ENCODE measurements at places on chromosomes 2 and 18.

DNA sequence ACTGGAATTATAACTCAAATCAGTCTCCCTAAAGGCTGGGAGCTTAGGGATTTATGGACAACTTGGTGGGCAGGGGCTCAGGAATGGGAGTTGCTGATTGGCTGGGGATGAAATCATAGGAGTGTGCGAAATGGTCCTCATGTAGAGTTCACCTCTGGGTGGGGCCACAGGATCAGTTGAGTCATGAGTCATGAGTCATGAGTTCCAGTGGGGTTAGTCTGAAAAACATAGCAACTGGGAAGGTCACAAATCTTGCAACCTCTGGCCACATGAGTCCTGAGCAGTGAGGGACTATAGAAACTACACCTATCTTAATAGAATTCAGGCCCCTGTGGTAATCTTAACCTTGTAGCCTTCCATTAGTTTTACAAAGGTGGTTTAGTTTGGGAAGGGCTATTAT is 383.3 kb downstream of the RBM43 start:
- no peak for DNase-seq

GRCh38 chr2:39631718-39632117 is 34.0 kb upstream of the TMEM178A start:
- DNase-seq = no peak

- DNase-seq = no peak
These were observed 249.9 kb downstream of the PLCL1 start for GRCh38 chr2:198054299-198054698.

DNA sequence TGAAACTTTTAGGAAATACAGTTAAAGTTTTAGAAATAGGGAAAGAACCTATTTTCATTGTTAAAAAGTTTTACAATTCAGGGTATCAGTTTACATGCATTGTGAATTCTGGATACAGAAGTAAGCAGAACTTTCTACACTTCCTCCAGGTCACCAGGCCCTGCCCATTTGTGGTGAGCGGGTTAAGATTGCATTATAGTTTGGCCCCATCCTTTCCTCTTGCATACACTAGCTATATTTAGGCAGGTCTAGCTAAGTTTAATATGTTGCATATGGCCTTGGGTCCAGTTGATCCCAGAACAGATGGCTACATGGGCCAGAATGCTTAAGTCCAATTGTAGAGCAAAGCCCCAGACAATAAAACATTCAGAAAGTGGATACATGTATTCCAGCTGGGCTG is 4.8 kb downstream of the VWA3B start:
- no peak for DNase-seq

- no peak for DNase-seq
These were observed 25.2 kb downstream of the EPB41L5 start for GRCh38 chr2:120037995-120038541.

GRCh38 chr2:42493468-42494354 is at the start of gene KCNG3:
TSS of gene KCNG3 (minus strand) at chr2:42493982. CDS start at chr2:42493501, 481 bp downstream.
- DNase-seq = no peak

- DNase-seq = no peak
These were observed 28.5 kb downstream of the CYP27C1 start for GRCh38 chr2:127191331-127192219.

GRCh38 chr18:8188184-8188583 is 421.1 kb upstream of the RAB12 start:
- DNase-seq = no peak

GRCh38 chr2:238238311-238238765 is 1.5 kb downstream of the HES6 start:
- DNase-seq = no peak

GRCh38 chr2:8551622-8552074 is 130.2 kb upstream of the ID2 start:
- no peak for DNase-seq

DNA sequence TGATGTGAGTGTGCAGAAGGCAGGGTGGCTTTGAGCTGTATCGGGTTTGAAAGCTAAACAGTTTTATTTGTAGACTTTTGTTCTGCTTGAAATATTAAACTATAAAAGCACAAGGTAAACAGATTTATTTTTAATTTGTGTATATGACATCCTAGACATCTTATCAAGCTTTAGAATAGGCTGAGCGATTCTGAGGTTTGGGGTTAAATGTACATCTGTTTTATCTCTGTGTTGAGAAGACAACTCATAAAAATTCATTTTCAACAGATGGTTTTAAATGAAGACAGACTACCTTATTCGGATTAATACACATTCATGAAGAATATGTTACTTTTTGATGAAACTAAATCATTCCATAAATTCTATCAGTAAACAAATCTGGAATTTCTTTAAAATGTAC is 368.8 kb downstream of the RPRM start:
- DNase-seq = no peak

- DNase-seq = no peak
These were observed 17.1 kb downstream of the TMEM185B start for GRCh38 chr2:120206022-120206581.

- DNase-seq = no peak
These were observed 177.9 kb downstream of the ALK start for GRCh38 chr2:29743516-29743915.

DNA sequence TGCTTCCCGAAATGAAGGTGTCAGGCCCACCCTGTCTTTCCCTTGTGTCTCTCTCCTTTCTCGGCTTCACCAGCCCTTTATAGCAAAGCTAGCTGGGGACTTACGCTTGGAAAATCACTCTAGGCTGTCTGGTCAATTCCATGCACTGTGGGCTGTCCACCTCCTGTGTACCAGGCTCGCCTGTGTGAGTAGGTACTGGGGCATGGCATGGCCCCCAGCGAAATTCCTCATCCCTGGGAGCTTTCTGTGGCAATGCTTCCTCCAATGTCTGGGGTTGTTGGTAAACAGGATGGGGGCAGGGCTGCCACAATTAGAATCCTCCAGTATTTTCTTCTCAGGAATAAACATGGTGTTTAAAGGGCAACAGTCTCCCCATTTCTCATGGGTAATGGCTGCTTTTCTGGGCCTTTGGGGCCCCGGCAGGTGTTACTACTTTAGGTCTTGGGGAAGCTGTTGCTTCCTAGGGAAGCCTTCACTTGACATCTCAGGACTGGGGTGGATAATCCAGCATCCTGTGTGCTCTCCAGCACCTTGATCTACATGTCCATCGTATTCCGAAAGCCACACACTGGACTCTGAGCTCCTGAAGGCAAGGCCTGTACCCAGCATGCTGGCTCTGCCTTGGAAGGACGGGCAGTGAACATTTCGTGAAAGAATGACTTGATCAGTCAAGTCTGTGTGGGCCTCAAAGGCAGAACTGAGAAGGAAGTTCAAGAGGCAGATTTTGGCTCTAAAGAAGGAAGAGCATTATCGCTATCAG is 21.1 kb downstream of the RHOB start:
- no peak for DNase-seq

DNA sequence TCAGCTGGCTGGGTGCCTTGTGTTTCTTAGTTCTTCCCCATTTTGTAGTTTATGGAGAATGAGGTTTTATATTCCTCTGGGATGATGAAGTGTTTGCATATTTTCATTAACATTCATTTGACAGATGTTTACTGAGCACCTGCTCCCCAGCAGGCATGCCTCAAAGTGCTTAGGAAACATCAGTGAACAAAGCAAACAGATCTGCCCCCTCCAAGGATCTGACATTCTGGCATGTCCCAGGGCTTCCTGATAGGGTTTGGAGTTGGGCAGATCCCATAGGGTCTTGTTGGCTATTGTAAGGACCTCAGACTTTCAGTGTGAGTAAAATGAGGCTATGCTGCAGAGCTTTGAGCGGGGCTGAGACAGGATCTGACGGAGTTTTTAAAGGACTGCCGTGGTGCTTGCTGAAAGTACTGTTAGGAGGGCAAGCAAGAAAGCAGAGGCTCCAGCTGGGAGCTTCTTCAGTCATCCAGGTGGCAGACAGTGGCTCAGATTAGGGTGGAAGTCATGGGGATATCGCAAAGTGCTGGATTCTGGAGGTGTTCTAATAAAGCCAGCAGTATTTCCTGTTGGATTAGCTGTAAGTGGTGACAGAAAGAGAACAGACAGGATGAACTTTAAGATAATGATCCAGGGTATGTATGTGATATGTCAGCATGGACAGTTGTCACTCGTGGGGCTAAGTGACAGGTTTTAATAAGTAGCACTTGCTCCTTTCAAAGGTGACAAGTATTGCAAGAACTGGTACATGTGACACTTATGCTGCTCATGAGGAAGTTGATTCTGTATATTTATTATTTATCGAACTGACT is 11.3 kb upstream of the IAH1 start:
- DNase-seq = no peak
